K562 (cell line): ENCODE measurements at places on chromosomes 13 and 19. TPM values are rescaled to one million over a fixed set of nuclear protein-coding genes. Genes with fewer than 3 reads are reported as not detected.

Gene ZNF540
- 0.38 and 0.44 TPM in 2 replicates for total RNA-seq

Gene ZNF534
- total RNA-seq, result 0.29 and 0.40 TPM in 2 replicates

Gene GPR12
- total RNA-seq, result not detected in 2 replicates

Gene KLK14
- total RNA-seq, result not detected in 2 replicates

Gene ZNF112
- 0.40 and 0.58 TPM in 2 replicates for total RNA-seq

Gene ZNF208
- 3.1 and 3.2 TPM in 2 replicates for total RNA-seq

Gene GPR18
- total RNA-seq, result not detected in 2 replicates

Gene GFY
- 0.11 TPM in 1 of 2 replicates, not detected in the other for total RNA-seq

- H3K36me3 ChIP-seq, result peaks cover 9% of the 10 kb centered on the region; the same call in 2 of the 3 replicates
- H3K27ac ChIP-seq, result peak overlapping the region; percentile 94
Measured at GRCh38 chr19:15330801-15331418, 1.4 kb downstream of the BRD4 start.

DNA sequence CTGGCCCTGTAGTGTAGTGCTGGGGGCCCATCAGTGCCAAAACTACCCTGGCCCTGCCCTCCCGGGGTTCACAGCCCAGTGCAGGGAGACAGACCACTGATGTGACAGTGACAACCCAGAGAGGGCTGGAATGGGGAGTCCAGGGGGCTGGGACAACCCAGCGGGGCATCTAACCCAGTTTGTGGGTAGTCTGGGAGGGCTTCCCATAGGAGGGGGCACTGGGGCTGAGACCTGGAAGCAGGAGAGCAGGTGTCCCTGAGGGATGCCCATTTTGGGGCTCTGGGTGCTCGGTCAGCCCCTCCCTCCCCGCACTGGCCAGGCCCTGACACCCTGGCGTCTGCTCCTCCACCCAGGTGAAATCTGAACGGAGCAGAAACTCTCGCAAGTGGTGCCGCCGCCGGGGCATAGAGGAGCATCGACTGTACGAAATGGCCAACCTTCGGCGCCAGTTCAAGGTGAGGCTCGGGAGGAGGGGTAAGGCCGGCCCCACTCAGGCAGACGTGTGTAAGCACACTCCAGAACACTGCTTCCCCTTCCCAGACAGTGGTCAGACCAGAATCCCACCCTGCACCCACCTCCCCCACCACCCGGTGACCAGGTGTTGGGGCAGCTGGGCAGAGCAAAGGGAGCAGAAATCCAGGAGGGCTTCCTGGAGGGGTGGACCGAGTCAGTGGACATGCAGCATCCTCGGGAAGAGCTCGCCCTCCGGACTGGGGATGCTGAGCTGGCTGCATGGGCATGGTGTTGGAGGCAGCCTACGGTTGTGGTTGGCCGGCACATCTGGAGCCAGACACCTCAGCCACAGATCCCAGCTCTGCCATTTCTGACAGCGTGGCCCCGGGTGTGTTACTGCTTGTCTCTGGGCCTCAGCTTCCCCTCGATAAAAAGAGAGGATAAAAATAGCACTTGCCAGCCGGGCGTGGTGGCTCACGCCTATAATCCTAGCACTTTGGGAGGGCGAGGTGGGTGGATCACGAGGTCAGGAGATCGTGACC is 24.4 kb downstream of the DHX34 start:
- H3K4me1 ChIP-seq, result peaks cover 26% of the 10 kb centered on the region
- H3K27me3 ChIP-seq, result no peaks in the 10 kb centered on the region
- peaks cover 97% of the 10 kb centered on the region; the same call in 2 of the 3 replicates for H3K36me3 ChIP-seq
- DNase-seq, result no peak
- no peak overlapping the region for H3K27ac ChIP-seq

- peaks cover 10% of the 10 kb centered on the region for H3K4me1 ChIP-seq
- DNase-seq, result no peak
- H3K27me3 ChIP-seq, result no peaks in the 10 kb centered on the region
- H3K27ac ChIP-seq, result 0 out of 3 replicates have a peak overlapping the region, but pooled peaks have one; percentile 34
Measured at GRCh38 chr13:99150575-99151361, 49.9 kb upstream of the UBAC2 start.

- H3K36me3 ChIP-seq, result no peaks in the 10 kb centered on the region
- H3K27me3 ChIP-seq, result no peaks in the 10 kb centered on the region
- DNase-seq, result no peak
Measured at GRCh38 chr13:45696610-45697226, 5.4 kb upstream of the CBY2 start.

GRCh38 chr13:47287291-47287751 is 390.5 kb upstream of the HTR2A start:
- no peaks in the 10 kb centered on the region for H3K36me3 ChIP-seq
- no peaks in the 10 kb centered on the region for H3K4me1 ChIP-seq

GRCh38 chr13:42569576-42570344 is 4.2 kb upstream of the TNFSF11 start:
- no peaks in the 10 kb centered on the region for H3K36me3 ChIP-seq
- H3K27ac ChIP-seq, result no peak overlapping the region
- no peak overlapping the region for H3K4me3 ChIP-seq
- H3K27me3 ChIP-seq, result peaks cover 2% of the 10 kb centered on the region; the same call in 1 of the 3 replicates
- DNase-seq, result no peak

- peaks cover 9% of the 10 kb centered on the region; the same call in 1 of the 2 replicates for H3K27me3 ChIP-seq
- H3K27ac ChIP-seq, result no peak overlapping the region
- no peaks in the 10 kb centered on the region for H3K36me3 ChIP-seq
- no peak overlapping the region for H3K4me3 ChIP-seq
- DNase-seq, result no peak
- no peaks in the 10 kb centered on the region for H3K4me1 ChIP-seq
Measured at GRCh38 chr13:36907821-36908220, 12.2 kb downstream of the SMAD9 start.

DNA sequence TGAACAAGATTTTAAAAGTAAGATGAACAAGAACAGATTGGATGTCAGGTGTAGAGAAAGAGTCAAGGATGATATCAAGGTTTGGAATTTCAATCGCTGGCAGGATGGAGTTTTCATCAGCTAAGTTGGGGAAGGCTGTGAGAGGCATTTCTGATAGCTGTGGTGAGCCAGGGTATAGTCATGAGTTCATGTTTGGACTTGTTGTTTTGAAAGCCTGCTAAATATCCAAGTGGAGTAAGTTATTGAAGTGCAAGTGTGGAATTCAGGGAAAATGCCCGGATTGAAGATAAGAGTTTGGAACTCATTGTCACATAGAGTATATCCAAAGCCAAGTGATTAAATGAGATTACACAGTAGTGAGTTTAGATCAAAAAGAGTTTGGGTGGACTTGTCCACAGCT is 11.0 kb upstream of the EPSTI1 start:
- no peak for DNase-seq
- no peaks in the 10 kb centered on the region for H3K27me3 ChIP-seq
- no peaks in the 10 kb centered on the region for H3K4me1 ChIP-seq
- no peak overlapping the region for H3K27ac ChIP-seq
- no peak overlapping the region for H3K4me3 ChIP-seq

GRCh38 chr13:113086031-113086750 is 19.4 kb upstream of the F7 start:
- no peak overlapping the region for H3K27ac ChIP-seq
- H3K4me3 ChIP-seq, result no peak overlapping the region
- H3K4me1 ChIP-seq, result no peaks in the 10 kb centered on the region
- DNase-seq, result peak; percentile 29
- no peaks in the 10 kb centered on the region for H3K36me3 ChIP-seq
- H3K27me3 ChIP-seq, result peaks cover 25% of the 10 kb centered on the region

- no peak for DNase-seq
- no peaks in the 10 kb centered on the region for H3K36me3 ChIP-seq
- no peak overlapping the region for H3K4me3 ChIP-seq
- H3K4me1 ChIP-seq, result no peaks in the 10 kb centered on the region
- no peaks in the 10 kb centered on the region for H3K27me3 ChIP-seq
Measured at GRCh38 chr13:91648012-91648411, 249.6 kb downstream of the GPC5 start.

DNA sequence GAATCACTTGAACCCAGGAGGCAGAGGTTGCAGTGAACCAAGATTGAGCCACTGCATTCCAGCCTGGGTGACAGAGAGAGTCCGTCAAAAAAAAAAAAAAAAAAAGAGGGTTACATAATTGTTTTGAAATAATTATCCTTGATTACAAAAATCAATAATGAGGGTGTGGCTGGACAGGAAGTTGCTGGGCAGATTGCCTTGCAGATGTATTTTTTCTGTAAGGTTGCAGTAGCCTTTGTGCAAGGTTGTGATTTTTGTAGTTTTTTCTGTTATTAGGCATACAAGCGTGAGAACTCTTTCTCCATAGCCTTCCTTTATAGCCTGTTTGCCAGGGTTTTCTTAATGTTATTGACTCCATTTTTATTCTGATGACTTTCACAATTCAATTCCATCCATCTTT is 40.7 kb upstream of the SIN3B start:
- H3K4me3 ChIP-seq, result no peak overlapping the region
- DNase-seq, result no peak
- peaks cover 29% of the 10 kb centered on the region for H3K27me3 ChIP-seq
- H3K36me3 ChIP-seq, result no peaks in the 10 kb centered on the region

- H3K4me3 ChIP-seq, result no peak overlapping the region
- no peaks in the 10 kb centered on the region for H3K36me3 ChIP-seq
- H3K4me1 ChIP-seq, result no peaks in the 10 kb centered on the region; the same call in 2 of the 3 replicates
- no peak for DNase-seq
- H3K27ac ChIP-seq, result no peak overlapping the region
Measured at GRCh38 chr13:30869491-30869890, 36.6 kb upstream of the MEDAG start.

DNA sequence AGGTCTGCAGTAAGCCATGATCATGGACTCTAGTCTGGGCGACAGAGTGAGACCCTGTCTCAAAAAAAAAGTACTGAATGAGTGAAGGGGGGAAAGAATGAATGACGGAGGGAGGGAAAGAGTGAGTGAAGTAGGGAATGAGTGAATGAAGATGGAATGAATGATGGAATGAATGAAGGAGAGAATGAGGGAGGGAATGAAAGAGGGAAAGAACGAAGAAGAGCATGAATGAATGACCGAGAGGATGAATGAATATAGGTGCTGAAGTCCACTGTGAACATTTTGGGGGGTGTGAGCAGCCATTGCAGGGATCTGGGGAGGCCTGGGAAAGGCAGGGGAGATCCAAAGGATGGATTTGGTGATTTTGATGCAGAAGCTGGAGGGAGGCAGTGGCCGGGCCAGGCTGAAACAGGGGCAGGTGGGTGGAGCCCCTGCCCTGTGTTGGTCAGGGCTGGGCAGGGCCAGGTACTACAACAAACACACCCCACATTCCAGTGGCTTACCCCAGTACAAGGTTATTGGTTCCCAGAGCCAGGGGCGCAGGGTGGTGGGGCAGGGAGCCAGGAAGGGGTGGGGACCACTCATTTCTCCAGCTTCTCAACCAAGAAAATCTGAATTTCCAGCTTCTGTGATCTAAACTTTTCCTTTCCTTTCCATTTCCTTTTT is 14.3 kb downstream of the SLC27A1 start:
- no peaks in the 10 kb centered on the region for H3K27me3 ChIP-seq
- H3K27ac ChIP-seq, result no peak overlapping the region
- no peak overlapping the region for H3K4me3 ChIP-seq
- H3K4me1 ChIP-seq, result peaks cover 8% of the 10 kb centered on the region
- no peak for DNase-seq

GRCh38 chr13:89163096-89163495 is 1491.9 kb downstream of the SLITRK5 start:
- no peaks in the 10 kb centered on the region for H3K4me1 ChIP-seq
- no peaks in the 10 kb centered on the region for H3K27me3 ChIP-seq
- no peak overlapping the region for H3K4me3 ChIP-seq
- H3K36me3 ChIP-seq, result no peaks in the 10 kb centered on the region
- DNase-seq, result no peak

- no peak for DNase-seq
- no peaks in the 10 kb centered on the region for H3K36me3 ChIP-seq
- H3K27me3 ChIP-seq, result no peaks in the 10 kb centered on the region
- no peak overlapping the region for H3K4me3 ChIP-seq
Measured at GRCh38 chr19:1076046-1076386, 9.0 kb downstream of the ARHGAP45 start.
